Sigmoid colon (tissue), 7 donors: ENCODE measurements at places on chromosomes 7 and 10. TPM values are rescaled to one million over a fixed set of nuclear protein-coding genes. Genes with fewer than 3 reads are reported as not detected.

GRCh38 chr7:22563621-22564241, 63.7 kb upstream of the STEAP1B start:
- H3K27me3 ChIP-seq, result no peaks in the 10 kb centered on the region
- H3K36me3 ChIP-seq, result no peaks in the 10 kb centered on the region
- DNase-seq, result no peak
- peak overlapping the region; percentile 83 for H3K27ac ChIP-seq

- no peak overlapping the region for H3K4me3 ChIP-seq
- no peak overlapping the region for H3K27ac ChIP-seq
- no peaks in the 10 kb centered on the region for H3K27me3 ChIP-seq
- H3K36me3 ChIP-seq, result no peaks in the 10 kb centered on the region
- H3K4me1 ChIP-seq, result peaks cover 8% of the 10 kb centered on the region
Measured at GRCh38 chr10:75040576-75040975, 70.9 kb upstream of the SAMD8 start.

DNA sequence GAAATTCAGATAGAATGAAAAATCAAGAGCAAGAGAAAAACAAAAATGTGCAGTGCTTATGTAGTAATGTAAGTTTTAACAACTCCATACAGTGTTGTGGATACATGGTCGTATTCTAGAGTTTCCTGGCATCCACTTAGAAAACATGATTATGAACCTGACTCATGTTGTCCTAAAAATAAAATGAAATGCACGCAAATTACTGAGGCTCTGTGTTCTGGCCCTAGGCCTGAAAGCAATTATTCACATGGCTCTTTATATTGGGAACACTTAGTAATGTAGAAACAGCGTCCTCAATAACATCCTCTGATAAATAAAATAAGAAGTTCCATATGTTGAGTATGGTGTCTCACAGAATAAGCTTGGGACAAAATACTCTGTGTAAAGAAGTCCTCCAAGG, 200.2 kb upstream of the SEMA3E start:
- H3K27me3 ChIP-seq, result no peaks in the 10 kb centered on the region
- H3K27ac ChIP-seq, result no peak overlapping the region
- H3K4me3 ChIP-seq, result no peak overlapping the region
- no peak for DNase-seq
- no peaks in the 10 kb centered on the region for H3K4me1 ChIP-seq

GRCh38 chr10:17037910-17038309, 91.7 kb downstream of the CUBN start:
- no peaks in the 10 kb centered on the region for H3K36me3 ChIP-seq
- no peak for DNase-seq
- H3K4me3 ChIP-seq, result no peak overlapping the region

DNA sequence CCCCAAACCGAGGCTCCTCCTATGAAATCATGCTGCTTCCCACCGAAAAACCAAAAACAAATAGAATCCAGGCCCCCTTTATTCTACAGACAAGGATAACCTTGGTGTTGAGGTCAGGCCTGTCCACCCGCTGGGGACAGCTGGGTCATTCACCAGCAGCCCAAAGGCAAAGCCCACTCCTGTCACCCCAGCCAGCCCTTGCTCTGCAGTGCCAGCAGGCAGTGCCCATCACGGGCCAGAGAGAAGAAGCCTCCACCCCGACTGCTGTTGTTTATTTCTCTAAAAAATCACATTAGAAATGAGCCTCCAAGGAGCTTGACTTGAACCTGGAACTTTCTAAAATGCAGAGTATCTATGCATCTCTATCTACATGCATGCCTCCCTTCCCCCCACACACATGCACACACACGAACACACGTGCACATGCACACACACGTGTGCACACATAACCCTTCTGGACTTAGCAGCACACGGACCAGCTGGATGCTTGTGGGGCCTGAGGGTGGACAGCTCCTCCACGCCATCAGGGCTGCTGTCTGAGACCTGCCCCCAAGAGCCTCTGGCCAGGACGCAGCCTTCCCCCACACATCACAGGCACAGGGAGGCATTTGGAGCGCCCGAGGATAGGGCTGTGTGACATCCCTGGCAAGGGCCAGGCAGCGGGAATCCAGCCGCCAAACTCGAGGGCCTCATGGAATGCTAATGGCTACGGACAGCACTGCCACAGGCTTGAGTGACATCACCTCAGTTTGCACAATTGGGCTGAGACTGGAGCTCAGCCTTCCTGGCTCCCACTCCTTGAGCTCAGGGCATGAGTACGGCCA, 22.8 kb downstream of the PRKAG2 start:
- H3K36me3 ChIP-seq, result no peaks in the 10 kb centered on the region
- DNase-seq, result no peak
- H3K27ac ChIP-seq, result no peak overlapping the region
- H3K4me3 ChIP-seq, result no peak overlapping the region
- no peaks in the 10 kb centered on the region for H3K4me1 ChIP-seq

GRCh38 chr10:47360419-47361040, 12.4 kb downstream of the RBP3 start:
- no peak overlapping the region for H3K27ac ChIP-seq
- no peak for DNase-seq
- no peak overlapping the region for H3K4me3 ChIP-seq
- H3K27me3 ChIP-seq, result no peaks in the 10 kb centered on the region
- no peaks in the 10 kb centered on the region for H3K36me3 ChIP-seq
- no peaks in the 10 kb centered on the region for H3K4me1 ChIP-seq

STAG3 gene
- total RNA-seq, result not detected

SNX13 gene
- total RNA-seq, result 52.7 TPM

- no peaks in the 10 kb centered on the region for H3K36me3 ChIP-seq
- no peaks in the 10 kb centered on the region for H3K27me3 ChIP-seq
- H3K27ac ChIP-seq, result no peak overlapping the region
- H3K4me1 ChIP-seq, result peaks cover 25% of the 10 kb centered on the region
Measured at GRCh38 chr10:72784551-72785351, 92.8 kb downstream of the MCU start.

DYNC1I1 gene
- 60.9 TPM for total RNA-seq

ADRB1 gene
- 1.4 TPM for total RNA-seq

OR2A1 gene
- 0.16 TPM for total RNA-seq

RNF32 gene
- 0.83 TPM for total RNA-seq

DNA sequence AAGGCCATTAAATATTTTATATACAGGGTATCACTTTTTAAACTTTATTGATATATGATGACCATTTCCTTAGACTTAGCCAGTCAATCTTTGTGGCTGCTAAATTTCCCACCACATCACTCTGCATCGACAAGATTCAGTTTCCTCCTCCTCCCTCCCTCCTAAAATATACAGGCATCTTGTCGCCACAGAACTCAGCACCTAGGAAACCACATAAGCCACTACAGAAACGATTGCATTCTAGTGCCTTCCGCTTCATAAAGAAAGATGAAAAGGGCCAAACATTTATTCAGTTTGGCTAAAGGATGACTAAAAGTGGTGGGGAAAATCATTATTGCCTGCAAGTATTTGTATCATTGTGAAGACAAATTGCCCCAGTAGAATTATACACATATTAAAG, 30.7 kb downstream of the ERCC6 start:
- peak overlapping the region; percentile 51 for H3K27ac ChIP-seq
- no peaks in the 10 kb centered on the region for H3K27me3 ChIP-seq
- no peaks in the 10 kb centered on the region for H3K4me1 ChIP-seq
- H3K36me3 ChIP-seq, result peaks cover 13% of the 10 kb centered on the region

SCIN gene
- 0.49 TPM for total RNA-seq

DNA sequence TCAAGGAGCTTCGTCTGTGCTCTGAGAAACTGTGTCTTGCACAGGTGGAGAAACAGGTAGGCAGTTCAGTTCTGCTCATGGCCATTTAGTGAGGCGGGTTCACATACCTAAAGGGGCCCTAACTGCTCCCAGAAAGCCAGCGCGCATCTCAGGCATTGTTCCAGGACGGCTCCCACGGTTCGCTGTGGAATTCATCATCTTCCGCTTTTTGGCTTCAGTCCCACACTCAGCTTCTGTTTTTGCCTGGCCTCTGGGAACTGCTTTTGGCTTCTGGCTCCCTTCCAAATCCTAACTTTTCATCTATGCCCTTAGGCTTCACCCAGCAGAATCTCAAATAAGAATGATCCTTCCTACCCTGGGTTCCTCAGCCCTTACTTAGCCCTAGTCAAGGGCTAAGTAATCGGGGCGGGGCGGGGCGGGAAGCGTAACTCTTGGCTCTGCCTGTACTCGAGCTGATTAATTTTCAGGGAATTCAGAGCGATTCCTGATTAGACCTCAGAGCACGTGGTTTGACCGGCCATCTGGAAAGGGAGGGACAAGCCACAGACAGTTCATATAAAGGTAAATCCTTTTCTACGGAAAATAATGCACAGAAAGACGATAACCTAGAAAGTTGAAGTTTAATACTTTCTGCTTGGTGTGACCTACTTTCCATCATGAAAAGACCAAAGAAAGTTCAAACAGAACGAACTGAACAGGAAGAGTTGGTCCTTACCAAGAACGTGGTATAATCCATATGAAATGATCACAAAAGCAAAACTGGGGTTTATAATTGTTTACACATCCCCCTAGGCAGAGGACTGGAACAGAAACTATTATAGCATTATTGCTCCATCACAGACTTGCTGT, 105.7 kb downstream of the ST8SIA6 start:
- peak; percentile 70 for DNase-seq
- no peaks in the 10 kb centered on the region for H3K27me3 ChIP-seq
- H3K4me1 ChIP-seq, result no peaks in the 10 kb centered on the region
- H3K4me3 ChIP-seq, result no peak overlapping the region
- H3K36me3 ChIP-seq, result no peaks in the 10 kb centered on the region

GRCh38 chr7:157271315-157271990, 65.4 kb upstream of the DNAJB6 start:
- peak overlapping the region; percentile 78 for H3K27ac ChIP-seq
- H3K27me3 ChIP-seq, result no peaks in the 10 kb centered on the region
- H3K4me3 ChIP-seq, result no peak overlapping the region
- peak; percentile 64 for DNase-seq
- peaks cover 19% of the 10 kb centered on the region for H3K36me3 ChIP-seq
- H3K4me1 ChIP-seq, result no peaks in the 10 kb centered on the region

GRCh38 chr10:76624470-76624869, 1013.1 kb downstream of the KCNMA1 start:
- DNase-seq, result no peak
- H3K4me3 ChIP-seq, result no peak overlapping the region
- H3K27ac ChIP-seq, result no peak overlapping the region
- H3K36me3 ChIP-seq, result no peaks in the 10 kb centered on the region
- peaks cover 12% of the 10 kb centered on the region for H3K4me1 ChIP-seq

DNA sequence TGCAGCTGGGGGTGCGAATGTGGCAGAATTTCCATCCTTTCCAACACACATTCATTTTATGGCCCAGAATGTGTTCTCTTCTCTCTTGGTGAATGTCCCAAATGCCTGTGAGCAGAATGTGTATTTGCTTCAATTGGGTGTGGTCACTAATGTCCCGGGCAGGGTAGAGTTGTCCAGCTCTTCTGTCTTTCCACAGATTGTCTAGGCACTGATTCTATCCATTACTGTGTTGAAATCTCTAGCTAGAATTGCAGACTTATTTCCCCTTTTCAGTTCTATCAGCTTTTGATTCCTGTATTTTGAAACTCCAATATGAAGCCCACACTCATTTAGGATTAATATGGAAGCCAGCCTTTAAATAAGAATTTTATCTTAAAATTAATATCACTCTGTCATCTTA, 14.0 kb upstream of the AKR1E2 start:
- H3K4me1 ChIP-seq, result no peaks in the 10 kb centered on the region
- H3K27me3 ChIP-seq, result no peaks in the 10 kb centered on the region
- no peak overlapping the region for H3K27ac ChIP-seq
- H3K36me3 ChIP-seq, result no peaks in the 10 kb centered on the region
